ENCODE measurements at places on chromosomes 16 and 17.

DNA sequence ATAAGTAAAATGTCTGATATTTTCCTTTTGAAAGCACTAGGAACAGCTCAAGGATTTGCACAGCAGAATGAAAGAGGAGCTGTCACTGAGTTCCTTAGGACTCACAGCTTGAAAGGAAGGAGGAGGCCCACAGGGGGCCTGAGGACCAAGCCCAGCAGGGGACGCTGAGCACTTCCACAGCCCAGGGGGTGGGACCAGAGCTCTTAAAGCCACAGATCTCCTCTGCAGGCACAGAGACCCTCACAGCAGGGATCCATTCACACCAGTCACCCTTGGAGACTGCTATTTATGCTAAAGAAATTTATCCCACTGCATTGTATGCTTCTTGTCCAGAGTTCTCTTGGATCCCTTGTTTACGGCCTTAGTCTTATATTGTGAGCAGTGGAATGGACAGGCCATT is 253.3 kb downstream of the STX8 start:
- DNase-seq = no peak

DNA sequence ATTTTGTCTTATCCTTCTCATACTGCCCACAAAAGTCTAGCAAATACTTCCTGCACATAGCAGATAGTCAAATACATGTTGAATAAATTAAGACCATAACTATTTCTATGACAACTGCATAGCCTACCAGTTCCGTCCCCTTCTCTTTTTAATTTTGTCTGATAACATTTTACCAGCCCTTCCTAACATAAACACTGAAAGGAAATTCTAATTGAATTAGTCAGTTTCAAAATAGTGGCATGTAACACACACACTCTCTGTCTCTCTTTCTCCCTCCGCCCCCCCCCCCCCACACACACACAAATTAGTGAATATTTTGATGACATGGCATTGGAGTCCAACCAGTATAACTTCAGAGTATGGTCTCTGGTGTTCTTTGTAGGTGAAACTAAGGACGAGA is 41.8 kb downstream of the TNRC6C start:
- no peak for DNase-seq

DNA sequence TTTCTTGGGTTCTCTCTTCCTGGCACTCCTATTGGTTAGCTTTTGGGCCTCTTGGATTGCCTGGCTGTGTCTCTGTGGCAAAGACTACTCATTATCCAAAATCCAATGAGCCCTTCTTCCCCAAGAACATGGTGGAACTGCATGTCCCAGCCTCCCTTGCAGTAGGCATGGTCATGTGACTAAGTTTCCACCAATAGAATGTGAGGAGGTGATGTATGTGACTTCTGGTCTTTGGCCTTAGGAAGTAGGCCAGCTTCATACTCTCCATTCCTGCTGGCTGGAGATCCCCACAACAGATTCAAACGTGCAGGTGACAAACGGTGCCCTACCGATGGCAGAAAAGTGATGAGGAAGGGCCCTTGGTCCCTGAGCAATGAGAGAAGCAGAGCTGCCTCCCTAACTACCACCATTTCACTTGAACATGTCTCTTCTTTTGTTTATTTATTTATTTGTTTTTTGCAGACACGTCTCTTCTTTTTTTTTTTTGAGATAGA is 17.3 kb upstream of the SPN start:
- DNase-seq = peak; percentile 93

DNA sequence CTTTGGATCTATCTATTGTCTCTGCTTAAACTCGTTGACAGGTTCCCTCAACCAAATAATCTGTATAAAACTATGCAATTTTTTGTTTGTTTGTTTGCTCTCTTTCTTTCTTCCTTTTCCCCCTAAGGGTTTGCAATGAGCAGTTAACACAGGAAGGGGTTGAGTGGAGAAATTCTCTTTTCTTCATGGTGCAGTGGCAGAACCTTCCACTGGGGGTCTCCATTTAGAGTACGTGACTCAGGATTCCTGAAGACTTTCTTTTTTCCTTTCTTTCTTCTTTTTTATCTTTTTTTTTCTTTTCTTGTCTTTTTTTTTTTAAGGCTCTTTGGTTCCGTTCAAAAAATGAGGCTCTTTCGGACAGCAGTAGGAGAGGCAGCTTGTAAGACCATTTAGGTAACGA is 19.5 kb upstream of the RBFOX1 start:
- peak; percentile 43 for DNase-seq

- DNase-seq = peak; percentile 75
These were observed 18.7 kb upstream of the BEAN1 start for GRCh38 chr16:66408163-66409048.

DNA sequence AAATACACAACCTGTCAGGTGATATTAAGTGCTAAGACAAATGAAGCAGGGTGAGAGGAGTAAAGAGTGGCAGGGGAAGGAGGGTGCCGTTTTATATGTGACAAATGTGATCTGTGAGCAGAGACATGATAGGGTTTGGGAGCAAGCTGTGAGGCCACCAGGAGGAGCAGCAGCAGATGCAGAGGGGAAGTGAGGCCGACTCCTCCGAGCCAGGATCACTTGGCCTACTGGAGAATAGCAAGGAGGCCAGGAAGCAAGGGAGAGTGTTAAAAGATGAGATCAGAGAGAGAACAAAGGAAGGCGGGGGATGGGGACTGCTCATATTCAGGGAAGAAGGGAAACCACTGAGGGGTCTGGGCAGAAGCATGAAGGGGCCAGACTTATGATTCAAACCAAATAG is 129.4 kb downstream of the TANGO6 start:
- DNase-seq = peak; percentile 49

GRCh38 chr17:17944242-17944641 is 28.0 kb downstream of the TOM1L2 start:
- DNase-seq = no peak

- peak; percentile 81 for DNase-seq
These were observed 588 bp downstream of the APRT start for GRCh38 chr16:88810912-88811768.

DNA sequence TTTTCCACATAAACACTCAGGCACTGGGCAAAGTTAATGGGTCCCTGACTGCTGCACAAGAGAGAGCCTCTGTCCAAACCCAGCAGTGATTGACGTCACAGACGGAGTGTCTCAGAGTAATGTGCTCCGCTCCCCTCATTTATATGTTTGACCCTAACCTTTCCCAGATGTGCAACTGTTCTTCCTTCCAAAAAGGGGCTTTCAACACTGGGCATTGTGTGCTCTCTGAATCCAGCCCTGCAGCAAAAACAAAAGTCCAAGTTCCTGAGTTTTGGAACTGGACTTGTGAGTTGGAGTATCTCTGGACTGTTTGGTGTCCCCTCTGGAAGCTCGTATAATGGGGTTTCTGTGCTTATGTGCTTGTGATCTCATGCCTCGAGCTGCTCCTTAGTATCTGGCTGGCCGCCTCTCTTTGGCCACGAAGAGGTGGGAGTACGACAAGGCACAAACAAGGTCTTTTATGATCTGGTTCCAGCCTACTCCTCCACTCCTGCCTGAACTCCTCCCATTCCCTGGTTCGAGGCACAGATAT is 76.4 kb upstream of the SMIM36 start:
- DNase-seq = no peak

- DNase-seq = no peak
These were observed 5.5 kb downstream of the BCO1 start for GRCh38 chr16:81243942-81244341.

- DNase-seq = no peak
These were observed 9.4 kb downstream of the PLD6 start for GRCh38 chr17:17196776-17197175.

DNA sequence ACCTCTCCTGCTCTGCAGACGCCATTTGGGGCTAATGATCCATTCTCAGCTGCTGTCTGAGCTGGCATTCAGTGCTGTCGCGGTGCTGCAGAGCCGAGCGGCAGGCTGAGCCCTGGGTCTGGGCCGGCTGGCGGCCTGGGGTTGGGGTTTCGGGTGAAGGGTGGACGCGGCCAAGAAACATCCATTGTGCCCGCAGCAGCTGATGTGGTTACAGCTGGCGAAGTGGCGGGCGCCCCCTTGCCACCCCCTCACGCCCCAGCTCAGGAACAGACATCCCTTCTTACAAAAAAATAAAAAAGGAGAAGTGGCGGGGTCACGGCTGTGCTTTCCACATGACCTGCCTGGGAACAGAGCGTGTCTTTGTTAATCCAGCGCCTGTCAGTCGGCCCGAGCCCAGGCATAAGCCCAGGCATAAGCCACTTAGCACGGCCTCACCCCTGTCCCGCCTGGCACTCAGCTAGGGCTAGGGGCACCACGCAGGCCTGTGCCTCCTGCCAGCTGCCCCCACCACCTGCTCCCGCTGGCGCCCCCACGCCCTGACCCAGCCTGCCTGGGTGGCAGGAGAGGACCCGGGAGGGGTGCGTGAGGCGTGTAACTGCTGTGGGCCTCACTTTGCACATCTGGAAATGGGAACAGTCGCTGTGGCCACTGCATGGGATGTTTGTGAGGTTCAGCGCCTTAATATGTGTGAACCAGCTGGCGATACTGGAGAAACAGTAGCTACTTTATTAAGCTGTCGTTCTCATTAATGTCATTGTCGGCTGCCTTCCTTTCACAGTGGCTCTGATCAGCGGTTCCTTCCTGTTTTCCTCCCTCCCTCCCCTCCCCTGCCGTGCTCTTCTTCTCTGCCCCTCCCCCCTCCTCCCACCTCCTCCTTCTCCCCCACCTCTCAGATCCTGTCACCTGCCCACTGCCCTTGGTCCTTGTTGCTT is 197.7 kb upstream of the CIBAR2 start:
- peak; percentile 23 for DNase-seq

GRCh38 chr17:62670202-62670821 is 42.8 kb downstream of the MRC2 start:
- DNase-seq = no peak

- DNase-seq = no peak
These were observed 15.3 kb downstream of the VPS53 start for GRCh38 chr17:699345-699744.

DNA sequence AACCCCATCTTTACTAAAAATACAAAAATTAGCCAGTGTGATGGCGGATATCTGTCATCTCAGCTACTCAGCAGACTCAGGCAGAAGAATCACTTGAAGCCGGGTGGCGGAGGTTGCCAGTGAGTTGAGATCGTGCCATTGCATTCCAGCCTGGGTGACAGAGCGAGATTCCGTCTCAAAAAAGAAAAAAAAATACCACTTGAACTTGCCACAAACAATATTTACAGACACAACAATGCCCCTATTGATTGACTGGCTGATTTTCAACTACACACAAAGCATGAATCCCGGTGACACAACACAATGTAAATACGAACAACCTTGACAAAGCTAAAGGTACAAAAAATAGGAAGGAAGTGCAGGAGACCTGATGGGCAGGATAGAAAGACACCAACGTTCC is 49.3 kb downstream of the NXN start:
- DNase-seq = no peak

GRCh38 chr17:34556384-34556783 is 23.0 kb upstream of the TMEM132E start:
- peak; percentile 21 for DNase-seq

- DNase-seq = no peak
These were observed 37.2 kb downstream of the GNAO1 start for GRCh38 chr16:56228476-56228875.

DNA sequence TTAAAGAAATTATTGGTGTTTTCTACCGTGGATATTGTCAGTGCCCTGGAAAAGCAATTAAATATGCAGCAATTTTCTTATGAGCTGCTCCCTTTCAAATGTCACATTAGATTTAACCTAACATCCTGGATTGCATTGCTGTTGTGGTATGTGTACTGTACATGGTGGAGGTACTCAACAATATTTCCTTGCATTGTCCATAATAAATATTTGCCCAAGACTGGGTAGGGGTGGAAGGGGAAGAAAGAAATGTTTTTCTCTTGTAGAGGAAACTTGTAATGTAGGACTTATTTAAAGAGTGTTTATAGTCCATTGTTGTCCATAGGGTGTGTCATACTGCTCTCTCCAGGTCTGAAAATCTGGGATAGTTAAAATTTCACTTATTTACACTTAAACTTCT is 346.2 kb upstream of the TBX2 start:
- DNase-seq = no peak

GRCh38 chr17:77354670-77355455 is 214.1 kb downstream of the SEC14L1 start:
- no peak for DNase-seq

DNA sequence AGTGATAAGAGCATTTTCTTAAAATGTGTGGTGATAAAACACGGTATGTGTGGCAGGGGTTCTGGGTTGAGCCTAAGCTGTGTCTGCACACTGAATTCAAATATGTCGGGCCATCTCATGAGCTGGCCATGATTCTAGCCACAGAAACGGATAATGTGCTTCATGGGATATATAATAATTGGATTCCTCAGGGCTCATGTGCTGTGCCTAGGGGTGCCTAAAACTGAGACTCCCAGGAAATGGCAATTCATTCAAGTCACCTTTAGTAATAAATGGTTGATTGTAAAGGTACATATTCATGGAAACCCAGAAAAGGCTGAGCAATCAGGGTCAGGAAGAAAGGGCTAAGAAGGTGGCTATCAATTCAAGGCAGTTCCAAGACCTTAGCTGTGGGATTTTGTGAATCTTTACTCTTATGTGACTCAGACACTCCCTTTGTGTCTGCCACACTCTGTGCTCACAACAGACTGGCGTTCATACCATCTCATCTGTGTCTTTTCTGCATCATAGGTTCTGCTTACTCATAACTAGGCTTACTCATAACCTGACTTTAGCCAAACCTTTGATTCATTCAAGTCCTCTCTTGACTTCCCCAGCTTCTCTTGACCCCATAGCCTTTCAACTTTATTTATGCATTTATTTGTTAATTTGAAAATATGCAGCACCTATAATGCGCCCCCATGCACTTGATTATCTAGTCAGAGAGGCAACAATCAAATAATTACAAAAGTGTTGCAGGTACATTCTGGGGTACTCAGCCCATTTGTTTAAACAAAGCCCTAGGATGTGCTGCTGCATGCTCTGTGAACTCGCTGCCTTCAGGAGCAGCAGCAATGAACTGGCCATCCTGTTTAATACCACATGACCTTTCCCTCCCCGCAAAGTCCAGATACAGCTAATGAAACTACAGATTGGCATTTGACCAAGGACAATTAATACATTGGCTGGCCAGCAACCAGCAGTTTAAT is 28.4 kb upstream of the MED13 start:
- DNase-seq = no peak

DNA sequence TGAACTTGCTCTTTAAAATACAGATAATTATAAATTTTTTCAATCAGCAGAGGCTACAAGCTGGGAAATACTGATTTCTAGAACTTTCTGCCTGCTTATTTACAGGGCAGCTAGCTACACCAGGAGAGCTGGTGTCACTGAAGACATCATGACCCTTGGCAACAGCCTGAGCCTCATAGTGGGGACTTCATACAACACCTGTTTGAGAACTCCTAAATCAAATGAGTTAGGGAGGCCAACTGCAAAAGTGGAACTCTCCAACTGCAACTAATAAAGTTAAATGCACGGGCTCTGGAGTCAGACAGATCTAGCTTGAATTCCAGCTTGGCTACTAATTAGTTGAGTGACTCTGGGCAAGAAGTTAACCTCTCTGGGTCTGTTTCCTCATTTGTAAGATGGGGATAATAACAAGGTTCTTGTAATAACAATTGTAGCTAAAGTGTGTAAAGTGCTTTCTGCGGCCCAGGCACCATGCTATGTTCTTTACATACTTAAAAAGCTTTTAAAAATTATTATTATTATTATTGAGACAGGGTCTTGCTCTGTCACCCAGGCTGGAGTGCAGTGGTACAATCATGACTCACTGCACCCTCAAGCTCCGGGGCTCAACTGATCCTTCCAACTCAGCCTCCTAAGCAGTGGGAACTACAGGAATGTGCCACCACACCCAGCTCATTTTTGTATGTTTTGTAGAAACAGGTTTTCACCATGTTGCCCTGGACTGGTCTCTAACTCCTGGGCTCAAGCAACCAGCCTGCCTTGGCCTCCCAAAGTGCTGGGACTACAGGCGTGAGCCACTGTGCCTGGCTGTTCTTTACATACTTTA is 33.4 kb downstream of the VAC14 start:
- no peak for DNase-seq

Data from OCI-M1 (cell line).